ENCODE measurements at places on chromosomes 2 and 18. TPM values are rescaled to one million over a fixed set of nuclear protein-coding genes. Genes with fewer than 3 reads are reported as not detected.

DNA sequence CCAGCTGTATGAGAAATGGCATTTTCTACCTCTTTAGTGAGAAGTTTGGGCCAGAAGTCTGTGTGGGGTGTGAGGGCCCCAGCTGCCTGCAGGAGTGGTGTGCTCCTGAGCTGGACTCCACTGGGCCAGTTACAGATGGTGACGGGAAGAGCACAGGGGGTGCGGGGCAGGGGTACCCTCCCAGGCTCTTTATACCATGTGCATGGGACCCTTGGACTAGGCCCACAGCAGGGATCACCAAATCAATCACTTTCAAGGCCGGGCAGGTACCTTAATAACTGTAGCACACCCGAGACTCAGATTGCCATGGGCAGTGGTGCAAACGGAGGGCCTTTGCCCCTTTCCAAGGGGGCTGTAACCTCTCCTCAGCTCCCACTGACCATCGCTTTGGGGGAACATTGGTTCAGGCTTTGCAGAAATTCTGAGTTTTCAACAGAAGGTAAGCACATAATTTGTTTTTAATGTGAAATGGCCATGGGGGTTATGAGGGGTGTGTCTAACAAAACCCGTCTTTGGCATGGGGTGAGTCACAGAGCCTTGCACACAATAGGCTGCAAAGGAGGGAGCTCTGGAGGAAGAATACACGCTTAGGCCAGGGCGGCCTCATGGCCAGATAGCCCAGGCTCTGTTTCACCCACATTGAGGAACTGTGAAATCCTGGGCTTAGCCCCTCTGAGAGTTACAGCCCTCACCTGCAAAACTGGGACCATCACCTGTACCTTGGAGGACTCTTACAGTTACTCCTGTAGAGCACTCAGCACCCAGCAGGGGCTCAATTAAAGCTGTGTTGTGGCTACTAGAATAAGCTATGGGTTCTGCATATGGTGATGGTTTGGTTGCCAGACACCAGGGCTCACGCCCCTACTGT is 141.0 kb upstream of the BCL2L11 start:
- no peak overlapping the region for H3K4me3 ChIP-seq
- H3K27ac ChIP-seq, result no peak overlapping the region
- H3K36me3 ChIP-seq, result no peaks in the 10 kb centered on the region
- H3K4me1 ChIP-seq, result no peaks in the 10 kb centered on the region
- peaks cover 13% of the 10 kb centered on the region for H3K27me3 ChIP-seq

DNA sequence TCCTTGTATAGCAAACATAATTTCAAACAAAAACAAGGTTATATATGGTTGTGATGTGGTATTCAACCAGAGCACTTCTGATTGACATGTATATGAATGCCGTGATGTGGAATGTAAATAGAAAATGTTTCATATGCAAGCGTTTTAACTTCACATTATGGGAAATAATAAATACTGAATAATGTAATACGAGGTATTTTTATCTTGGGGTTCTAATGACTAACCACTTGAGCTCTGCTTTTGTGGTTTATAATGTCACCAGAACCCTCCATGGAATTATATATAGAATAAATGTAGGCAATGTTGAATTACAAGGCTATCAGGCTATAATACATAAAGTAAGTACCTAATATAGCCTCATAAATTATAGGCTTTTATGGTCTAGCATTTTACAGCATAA is 72.4 kb downstream of the ZNF521 start:
- no peak overlapping the region for H3K27ac ChIP-seq
- no peak for DNase-seq
- H3K4me1 ChIP-seq, result peaks cover 41% of the 10 kb centered on the region
- no peaks in the 10 kb centered on the region for H3K36me3 ChIP-seq
- H3K27me3 ChIP-seq, result no peaks in the 10 kb centered on the region

GRCh38 chr2:96642564-96643360 is at the start of gene FER1L5:
Gene FER1L5, plus strand, starts transcription at chr2:96642764. Its CDS starts 73 bp downstream, at chr2:96642837.
- H3K36me3 ChIP-seq, result no peaks in the 10 kb centered on the region
- DNase-seq, result no peak
- peaks cover 2% of the 10 kb centered on the region for H3K4me1 ChIP-seq
- H3K27ac ChIP-seq, result no peak within 1 kb of the TSS

- no peak for DNase-seq
- peak overlapping the region; percentile 4 for H3K27ac ChIP-seq
- H3K4me3 ChIP-seq, result no peak overlapping the region
- H3K4me1 ChIP-seq, result peaks cover 47% of the 10 kb centered on the region
These were observed 406.6 kb upstream of the MMADHC start for GRCh38 chr2:149994057-149994728.

DNA sequence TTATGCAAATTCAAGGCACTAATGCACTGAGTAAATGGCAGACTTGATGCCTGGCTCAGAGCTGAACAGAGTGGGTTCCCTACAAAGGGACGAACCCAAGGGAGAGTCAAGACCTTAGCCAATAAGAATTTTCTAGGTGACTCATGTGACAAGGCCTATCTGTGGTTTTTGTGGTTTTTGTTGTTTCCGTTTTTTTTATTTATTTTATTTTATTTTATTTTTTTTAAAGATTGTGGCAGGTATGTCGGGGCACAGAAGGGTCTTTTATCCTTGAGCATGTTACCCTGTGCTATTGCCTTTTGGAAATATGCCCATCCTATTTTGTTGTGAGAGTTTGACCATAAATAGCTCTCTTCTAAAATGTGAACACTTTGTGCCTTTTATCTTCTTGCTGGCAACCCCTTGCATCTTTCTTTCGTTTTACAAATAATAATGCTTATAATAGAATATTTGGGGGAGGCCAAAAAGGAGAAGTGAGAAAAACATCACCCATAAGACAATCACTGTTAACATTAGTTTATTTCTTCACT is 113.4 kb upstream of the AQP4 start:
- H3K27ac ChIP-seq, result no peak overlapping the region
- H3K4me3 ChIP-seq, result no peak overlapping the region
- H3K27me3 ChIP-seq, result peaks cover 5% of the 10 kb centered on the region
- H3K36me3 ChIP-seq, result no peaks in the 10 kb centered on the region

- H3K4me1 ChIP-seq, result peaks cover 33% of the 10 kb centered on the region
- no peak overlapping the region for H3K27ac ChIP-seq
- H3K27me3 ChIP-seq, result no peaks in the 10 kb centered on the region
- no peak for DNase-seq
- no peak overlapping the region for H3K4me3 ChIP-seq
- H3K36me3 ChIP-seq, result no peaks in the 10 kb centered on the region
These were observed 198.7 kb downstream of the TGIF1 start for GRCh38 chr18:3648641-3649040.

Gene TMEM178A
- 1.4 TPM for total RNA-seq

- H3K4me3 ChIP-seq, result no peak overlapping the region
- H3K27me3 ChIP-seq, result no peaks in the 10 kb centered on the region
- H3K4me1 ChIP-seq, result no peaks in the 10 kb centered on the region
- no peak overlapping the region for H3K27ac ChIP-seq
- no peaks in the 10 kb centered on the region for H3K36me3 ChIP-seq
These were observed 89.9 kb downstream of the DCDC2C start for GRCh38 chr2:3793249-3793648.

DNA sequence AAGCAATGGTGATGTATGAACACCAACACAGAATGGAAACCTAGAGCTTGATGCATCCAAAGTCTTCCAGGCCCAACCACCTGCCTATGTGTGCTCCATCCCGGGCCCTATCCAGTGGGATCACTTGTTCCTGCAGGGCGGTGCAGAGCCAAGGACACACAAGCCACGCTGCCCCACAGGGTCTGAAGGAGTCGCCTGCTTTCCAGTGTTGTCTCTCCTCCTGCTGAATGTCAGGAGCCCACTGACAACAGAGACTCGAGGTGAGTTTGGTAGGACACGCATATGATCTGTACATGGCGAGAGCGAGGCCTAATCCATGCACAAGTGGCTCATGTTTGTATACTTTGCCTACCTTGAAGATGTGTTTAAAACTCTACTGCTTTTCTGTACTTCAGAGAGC is 70.9 kb upstream of the FHL2 start:
- no peaks in the 10 kb centered on the region for H3K36me3 ChIP-seq
- H3K4me3 ChIP-seq, result no peak overlapping the region
- H3K27ac ChIP-seq, result no peak overlapping the region
- H3K27me3 ChIP-seq, result peaks cover 19% of the 10 kb centered on the region
- peaks cover 21% of the 10 kb centered on the region for H3K4me1 ChIP-seq
- no peak for DNase-seq

- no peak for DNase-seq
- peaks cover 1% of the 10 kb centered on the region for H3K36me3 ChIP-seq
- no peak overlapping the region for H3K4me3 ChIP-seq
- peaks cover 18% of the 10 kb centered on the region for H3K27me3 ChIP-seq
- H3K27ac ChIP-seq, result no peak overlapping the region
These were observed 26.0 kb upstream of the ARHGAP25 start for GRCh38 chr2:68708629-68709028.

- H3K36me3 ChIP-seq, result peaks cover 2% of the 10 kb centered on the region
- peaks cover 11% of the 10 kb centered on the region for H3K27me3 ChIP-seq
- no peak overlapping the region for H3K27ac ChIP-seq
- H3K4me1 ChIP-seq, result no peaks in the 10 kb centered on the region
- H3K4me3 ChIP-seq, result no peak overlapping the region
These were observed 211.4 kb downstream of the CMPK2 start for GRCh38 chr2:6654279-6654678.

- DNase-seq, result no peak
- H3K27ac ChIP-seq, result no peak overlapping the region
- peaks cover 15% of the 10 kb centered on the region for H3K4me1 ChIP-seq
- H3K4me3 ChIP-seq, result no peak overlapping the region
- H3K27me3 ChIP-seq, result no peaks in the 10 kb centered on the region
These were observed 993.1 kb downstream of the TSN start for GRCh38 chr2:122748552-122749011.

- no peaks in the 10 kb centered on the region for H3K36me3 ChIP-seq
- DNase-seq, result peak; percentile 90
- no peak overlapping the region for H3K27ac ChIP-seq
- no peaks in the 10 kb centered on the region for H3K4me1 ChIP-seq
- H3K4me3 ChIP-seq, result no peak overlapping the region
- H3K27me3 ChIP-seq, result peaks cover 2% of the 10 kb centered on the region
These were observed 11.4 kb upstream of the ALPI start for GRCh38 chr2:232444409-232445148.

GRCh38 chr18:46050268-46050667 is 21.8 kb downstream of the PSTPIP2 start:
- no peak overlapping the region for H3K27ac ChIP-seq
- H3K36me3 ChIP-seq, result no peaks in the 10 kb centered on the region
- no peak overlapping the region for H3K4me3 ChIP-seq

GRCh38 chr2:23235736-23236135 is 149.2 kb upstream of the KLHL29 start:
- no peaks in the 10 kb centered on the region for H3K36me3 ChIP-seq
- H3K27me3 ChIP-seq, result peaks cover 4% of the 10 kb centered on the region
- DNase-seq, result no peak
- H3K4me1 ChIP-seq, result no peaks in the 10 kb centered on the region

DNA sequence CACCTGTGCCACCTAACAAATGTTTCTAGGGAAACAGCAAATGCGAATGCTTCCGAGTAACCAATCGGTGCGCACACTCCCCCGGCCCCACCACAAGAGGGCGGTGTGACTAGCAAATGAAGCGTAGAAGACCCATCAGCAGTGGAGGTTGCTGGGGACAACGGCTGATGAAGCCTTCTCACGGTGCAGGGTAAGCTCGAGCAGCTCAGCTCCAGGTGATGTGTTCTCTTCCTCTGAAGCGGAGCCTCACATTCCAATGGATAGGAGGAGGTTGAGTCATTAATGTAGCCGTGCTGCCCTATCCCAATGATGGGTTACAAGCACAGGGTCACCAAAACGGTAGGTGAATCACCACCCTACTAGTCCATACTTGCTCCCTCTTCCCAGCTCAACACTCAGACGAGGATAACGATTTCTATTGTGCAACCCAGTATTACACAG is 127.6 kb upstream of the TWIST2 start:
- DNase-seq, result no peak
- no peak overlapping the region for H3K4me3 ChIP-seq
- no peak overlapping the region for H3K27ac ChIP-seq
- peaks cover 2% of the 10 kb centered on the region for H3K36me3 ChIP-seq
- no peaks in the 10 kb centered on the region for H3K4me1 ChIP-seq

Gene CPLX4
- not detected for total RNA-seq

GRCh38 chr2:67219651-67220050 is 177.5 kb upstream of the ETAA1 start:
- H3K36me3 ChIP-seq, result no peaks in the 10 kb centered on the region
- H3K4me3 ChIP-seq, result no peak overlapping the region
- H3K4me1 ChIP-seq, result peaks cover 9% of the 10 kb centered on the region
- H3K27me3 ChIP-seq, result no peaks in the 10 kb centered on the region
- no peak for DNase-seq
- no peak overlapping the region for H3K27ac ChIP-seq

DNA sequence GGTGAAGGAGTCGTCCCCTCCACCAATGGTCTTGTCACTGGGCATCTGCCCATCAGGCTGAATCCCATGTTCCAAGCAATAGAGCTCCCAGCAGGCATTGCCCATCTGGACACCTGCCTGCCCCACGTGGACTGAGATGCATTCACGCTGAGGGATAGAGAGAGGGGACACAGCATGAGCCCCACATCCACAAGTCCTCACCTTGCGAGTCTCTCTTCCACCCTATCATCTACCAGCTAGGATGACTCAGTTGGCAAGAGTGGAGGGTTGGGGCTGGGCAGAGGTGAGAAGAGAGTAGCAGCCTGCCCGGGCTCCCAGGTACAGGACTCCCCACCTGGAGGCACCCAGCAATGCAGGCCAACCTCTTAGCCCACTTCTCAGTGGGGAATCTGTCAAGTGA is 959 bp upstream of the TUBA4B start:
- peaks cover 9% of the 10 kb centered on the region for H3K27me3 ChIP-seq
- no peak for DNase-seq
- H3K36me3 ChIP-seq, result no peaks in the 10 kb centered on the region
- peak overlapping the region; percentile 68 for H3K4me3 ChIP-seq
- H3K27ac ChIP-seq, result peak overlapping the region; percentile 86
- H3K4me1 ChIP-seq, result peaks cover 64% of the 10 kb centered on the region

DNA sequence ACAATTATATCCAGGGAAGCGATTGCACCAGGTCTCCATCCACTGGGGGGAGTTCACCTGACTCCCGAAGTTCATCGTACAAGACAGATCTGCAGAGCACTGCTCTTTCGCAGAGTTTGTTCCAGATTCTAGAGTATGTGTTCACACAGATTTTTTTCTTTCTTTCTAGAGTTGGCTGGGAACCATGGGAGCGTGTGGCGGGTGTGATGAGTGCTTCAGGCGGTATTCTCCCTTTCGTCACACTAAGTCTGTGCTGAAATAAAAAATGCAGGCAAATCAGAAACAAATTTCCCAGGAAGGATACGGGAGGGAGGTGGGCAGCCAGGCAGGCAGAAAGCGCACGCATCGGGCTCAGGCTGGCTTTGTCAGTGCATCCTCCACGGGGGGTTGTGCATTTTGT is 129.8 kb upstream of the SOX11 start:
- H3K27ac ChIP-seq, result no peak overlapping the region
- no peak for DNase-seq
- no peaks in the 10 kb centered on the region for H3K27me3 ChIP-seq
- H3K36me3 ChIP-seq, result no peaks in the 10 kb centered on the region
- peaks cover 8% of the 10 kb centered on the region for H3K4me1 ChIP-seq

Gene RGPD3
- not detected for total RNA-seq

GRCh38 chr2:45765007-45765727 is 113.7 kb downstream of the PRKCE start:
- DNase-seq, result no peak
- peaks cover 11% of the 10 kb centered on the region for H3K4me1 ChIP-seq
- H3K27ac ChIP-seq, result no peak overlapping the region
- H3K36me3 ChIP-seq, result no peaks in the 10 kb centered on the region
- no peaks in the 10 kb centered on the region for H3K27me3 ChIP-seq
- H3K4me3 ChIP-seq, result no peak overlapping the region

- H3K36me3 ChIP-seq, result no peaks in the 10 kb centered on the region
- no peak for DNase-seq
- no peaks in the 10 kb centered on the region for H3K4me1 ChIP-seq
- H3K27ac ChIP-seq, result no peak overlapping the region
- no peak overlapping the region for H3K4me3 ChIP-seq
These were observed 165.0 kb downstream of the RAD51AP2 start for GRCh38 chr2:17353263-17353662.

Data from chondrocyte (in vitro differentiated cells).